ENCODE measurements at places on chromosomes 13 and 19. TPM values are rescaled to one million over a fixed set of nuclear protein-coding genes. Genes with fewer than 3 reads are reported as not detected.

The ACP5 gene
- 4.4 TPM for total RNA-seq

The HSD17B14 gene
- total RNA-seq = 5.9 TPM

The RDH8 gene
- not detected for total RNA-seq

The CYP4F2 gene
- not detected for total RNA-seq

The SH2D3A gene
- not detected for total RNA-seq

The GGN gene
- total RNA-seq = not detected

The FFAR1 gene
- not detected for total RNA-seq

The KLK2 gene
- not detected for total RNA-seq

The OR7A5 gene
- not detected for total RNA-seq

The DHDH gene
- not detected for total RNA-seq

The KCNK6 gene
- 9.3 TPM for total RNA-seq

The BRME1 gene
- total RNA-seq = 2.2 TPM

The TMEM59L gene
- 2.6 TPM for total RNA-seq

The ZNF729 gene
- not detected for total RNA-seq

The GPR18 gene
- not detected for total RNA-seq

The ZGLP1 gene
- 2.5 TPM for total RNA-seq

The KCTD4 gene
- not detected for total RNA-seq

The INSL3 gene
- not detected for total RNA-seq

The TEX29 gene
- total RNA-seq = not detected

The KLK14 gene
- total RNA-seq = not detected

The CBLC gene
- 0.93 TPM for total RNA-seq

The RHPN2 gene
- 1.4 TPM for total RNA-seq
